NCI-H446 (cell line): ENCODE measurements at places on chromosomes 16 and 17.
A peak's percentile ranks its signal among the peaks of the same experiment; 100 is the strongest.

DNA sequence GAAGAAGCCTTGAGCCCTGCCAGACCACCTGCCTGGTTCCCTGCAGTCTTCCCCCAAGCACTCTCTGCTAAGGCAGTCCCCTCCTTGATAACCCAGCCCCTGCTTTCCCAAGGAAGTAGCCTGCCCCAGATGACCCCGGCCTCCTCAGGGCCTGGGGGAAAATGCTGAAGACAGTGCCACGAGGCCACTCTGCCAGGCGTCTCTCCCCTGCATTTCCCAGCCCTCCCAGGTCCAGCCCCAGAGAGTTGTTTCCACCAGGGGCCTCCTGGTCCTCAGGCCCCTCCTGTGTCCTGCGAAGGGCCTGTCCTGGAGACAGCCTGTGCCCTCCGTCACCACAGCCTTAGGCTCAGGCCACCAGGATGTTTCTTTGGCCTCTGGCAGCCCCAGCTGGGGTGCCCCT lies 96.4 kb downstream of the CCDC182 start:
- DNase-seq: no peak

- no peak for DNase-seq
These were observed 46.6 kb upstream of the LCMT1 start for GRCh38 chr16:25064937-25065336.

DNA sequence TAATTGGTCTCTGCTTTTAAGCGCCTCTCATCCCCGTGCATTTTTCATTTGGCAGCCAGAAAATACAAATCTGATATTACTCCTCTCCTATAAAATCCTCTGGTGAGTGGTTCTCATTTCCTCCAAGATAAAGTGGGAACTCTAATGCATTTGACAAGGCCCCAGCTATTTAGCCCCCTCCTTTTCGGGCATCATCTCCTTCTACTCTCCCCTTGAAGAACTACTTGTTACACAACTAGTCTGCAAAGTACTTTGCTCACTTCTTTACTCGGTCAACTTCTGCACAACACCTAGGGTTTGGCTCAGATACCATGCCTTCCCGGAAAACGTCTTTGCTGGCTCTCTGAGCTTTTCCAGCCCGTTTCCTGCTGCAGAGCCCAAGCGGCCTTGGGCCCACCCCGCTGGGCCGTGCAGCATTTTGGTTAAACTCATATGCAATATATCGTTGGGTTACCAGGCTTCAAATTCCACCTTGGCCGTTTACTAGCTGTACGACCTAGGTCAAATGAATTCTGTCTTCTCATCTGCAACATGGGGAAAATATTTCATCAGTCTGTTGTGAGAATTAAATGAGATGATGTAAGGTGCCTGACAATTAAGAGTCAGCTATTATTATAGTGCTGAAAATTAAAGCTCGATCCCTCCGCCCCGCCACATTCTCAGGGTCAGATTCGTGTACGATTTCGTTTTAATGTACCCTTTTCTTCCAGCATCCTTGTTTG lies 883 bp upstream of the TAF15 start:
- DNase-seq: no peak

DNA sequence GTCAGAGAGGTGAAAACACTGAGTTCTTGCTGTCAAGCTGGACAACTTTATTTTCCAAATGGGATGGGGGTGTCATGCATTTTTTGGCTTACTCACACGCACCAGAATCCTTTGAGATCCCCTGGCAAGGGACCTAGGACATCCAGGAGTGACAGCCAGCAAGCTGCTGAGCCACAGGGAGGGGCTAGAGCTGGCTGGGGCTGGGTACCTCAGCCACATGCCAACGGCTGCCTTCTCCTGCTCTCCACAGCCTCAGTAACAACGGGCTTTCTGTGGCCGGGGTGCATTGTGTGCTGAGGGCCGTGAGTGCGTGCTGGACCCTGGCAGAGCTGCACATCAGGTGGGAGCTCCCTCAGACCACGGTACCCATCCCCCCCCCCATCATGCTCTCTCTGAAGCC lies 47.6 kb downstream of the NLRC5 start:
- DNase-seq: no peak

GRCh38 chr16:65681406-65681805 lies 559.5 kb upstream of the CDH11 start:
- no peak for DNase-seq

DNA sequence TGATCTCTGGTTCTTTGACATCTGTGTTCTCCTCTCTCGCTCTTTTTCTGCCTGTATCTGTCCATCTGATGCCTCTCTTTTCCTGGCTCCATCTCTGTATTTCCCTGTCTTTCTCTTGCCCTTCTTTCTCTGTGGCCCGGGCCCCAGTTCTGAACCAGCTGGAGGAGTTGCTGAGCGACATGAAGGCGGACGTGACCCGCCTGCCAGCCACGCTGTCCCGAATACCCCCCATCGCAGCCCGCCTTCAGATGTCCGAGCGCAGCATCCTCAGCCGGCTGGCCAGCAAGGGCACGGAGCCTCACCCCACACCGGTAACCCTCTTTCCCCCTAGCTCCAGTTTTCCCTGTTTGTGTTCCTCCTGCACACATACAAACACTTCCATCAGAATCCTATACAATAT lies 5.8 kb downstream of the RNF227 start:
- DNase-seq: no peak

DNA sequence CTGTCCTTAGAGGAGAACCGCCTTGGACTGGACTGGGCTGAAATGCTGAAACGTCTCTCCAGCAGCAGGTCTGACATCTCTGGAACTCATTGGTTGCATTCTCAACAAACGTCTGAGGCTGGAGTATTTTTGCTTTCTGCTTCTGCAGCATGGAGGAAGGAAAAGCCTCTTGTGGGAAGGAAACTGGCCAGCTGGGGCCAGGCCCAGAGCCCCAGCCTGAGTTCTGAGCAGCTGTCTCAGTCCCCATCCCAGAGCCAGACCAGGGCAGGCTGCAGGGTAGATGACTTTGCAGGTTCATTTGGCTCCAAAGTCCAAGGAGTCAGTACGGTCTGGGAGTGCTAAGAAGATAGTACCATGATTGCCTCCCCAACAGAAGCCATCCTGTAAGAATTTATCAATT lies 18.3 kb downstream of the TEKT3 start:
- no peak for DNase-seq

GRCh38 chr17:2244545-2245525 lies 58.8 kb downstream of the SMG6 start:
- DNase-seq: peak; percentile 83

DNA sequence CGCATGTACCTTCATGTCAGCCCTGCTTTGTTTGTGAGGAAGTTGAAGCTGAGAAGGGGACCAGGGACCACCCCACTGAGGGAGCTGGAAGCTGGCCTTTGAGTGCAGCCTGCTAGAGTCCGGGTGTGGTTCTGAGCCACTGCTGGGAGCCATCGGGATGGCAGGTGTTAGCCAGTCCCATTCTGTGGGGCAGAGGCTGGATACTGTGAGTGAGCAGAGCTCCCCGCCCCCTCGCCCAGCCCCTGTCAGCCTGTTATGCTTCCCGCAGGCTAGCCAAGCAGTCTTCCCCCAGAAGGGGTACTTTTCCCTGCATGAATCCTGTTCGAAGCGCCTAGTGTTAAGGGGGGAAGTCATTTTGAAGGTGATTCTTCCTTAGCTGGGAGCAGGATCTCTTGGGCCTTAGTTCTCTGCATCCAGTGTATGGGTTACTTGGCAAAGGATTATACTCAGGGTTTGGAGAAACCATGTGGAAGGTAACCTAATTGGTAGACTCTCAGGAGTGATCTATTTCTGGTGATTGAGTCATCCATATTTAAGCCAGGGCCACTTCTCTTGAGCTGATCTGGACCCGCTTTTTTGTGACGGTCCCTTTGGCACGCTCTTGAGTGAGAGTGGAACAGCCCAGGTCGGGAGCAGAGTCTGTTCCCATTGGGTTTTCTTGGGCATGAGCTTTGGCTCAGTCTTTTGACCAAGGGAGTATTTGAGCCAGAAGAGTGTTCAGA lies 23.8 kb downstream of the AKAP1 start:
- peak; percentile 64 for DNase-seq

GRCh38 chr16:24800586-24800985 lies 45.2 kb upstream of the SLC5A11 start:
- DNase-seq: no peak

GRCh38 chr16:65532258-65532657 lies 410.4 kb upstream of the CDH11 start:
- no peak for DNase-seq

- no peak for DNase-seq
These were observed 40.0 kb upstream of the ENDOV start for GRCh38 chr17:80374732-80375585.

GRCh38 chr17:58375256-58375655 lies 23.3 kb upstream of the SUPT4H1 start:
- no peak for DNase-seq
